ENCODE measurements at places on chromosomes 4 and X.

GRCh38 chr4:96375367-96375766 lies 535.5 kb downstream of the PDHA2 start:
- DNase-seq = no peak

- DNase-seq = peak; percentile 74
Observed at GRCh38 chrX:129875669-129876068, 30.3 kb upstream of the UTP14A start.

DNA sequence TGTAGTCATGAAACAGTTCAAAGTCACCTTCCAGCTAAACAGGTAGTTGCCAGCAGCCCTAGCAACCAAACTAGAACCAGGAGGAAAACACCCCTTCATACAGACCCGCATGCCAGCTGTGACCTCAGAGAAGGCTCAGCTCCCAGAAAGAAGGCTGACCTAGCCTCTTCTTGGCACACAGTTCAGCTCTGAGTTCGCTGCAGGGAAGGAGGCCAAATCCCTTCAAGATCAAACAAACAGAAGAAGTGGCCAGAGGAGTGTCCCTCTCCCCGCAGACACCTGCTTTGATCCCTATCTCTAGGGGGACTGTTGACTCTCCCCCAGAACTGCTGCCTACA lies 56.0 kb downstream of the HADH start:
- no peak for DNase-seq

GRCh38 chr4:164239976-164240375 lies 514.0 kb upstream of the SMIM31 start:
- DNase-seq = peak; percentile 77

GRCh38 chr4:924107-925096 lies 7.7 kb downstream of the GAK start:
- DNase-seq = peak; percentile 57

GRCh38 chrX:154827194-154828015 lies 7.1 kb downstream of the SMIM9 start:
- no peak for DNase-seq

- peak; percentile 57 for DNase-seq
Observed at GRCh38 chr4:155491336-155492120, 114.8 kb upstream of the MAP9 start.

DNA sequence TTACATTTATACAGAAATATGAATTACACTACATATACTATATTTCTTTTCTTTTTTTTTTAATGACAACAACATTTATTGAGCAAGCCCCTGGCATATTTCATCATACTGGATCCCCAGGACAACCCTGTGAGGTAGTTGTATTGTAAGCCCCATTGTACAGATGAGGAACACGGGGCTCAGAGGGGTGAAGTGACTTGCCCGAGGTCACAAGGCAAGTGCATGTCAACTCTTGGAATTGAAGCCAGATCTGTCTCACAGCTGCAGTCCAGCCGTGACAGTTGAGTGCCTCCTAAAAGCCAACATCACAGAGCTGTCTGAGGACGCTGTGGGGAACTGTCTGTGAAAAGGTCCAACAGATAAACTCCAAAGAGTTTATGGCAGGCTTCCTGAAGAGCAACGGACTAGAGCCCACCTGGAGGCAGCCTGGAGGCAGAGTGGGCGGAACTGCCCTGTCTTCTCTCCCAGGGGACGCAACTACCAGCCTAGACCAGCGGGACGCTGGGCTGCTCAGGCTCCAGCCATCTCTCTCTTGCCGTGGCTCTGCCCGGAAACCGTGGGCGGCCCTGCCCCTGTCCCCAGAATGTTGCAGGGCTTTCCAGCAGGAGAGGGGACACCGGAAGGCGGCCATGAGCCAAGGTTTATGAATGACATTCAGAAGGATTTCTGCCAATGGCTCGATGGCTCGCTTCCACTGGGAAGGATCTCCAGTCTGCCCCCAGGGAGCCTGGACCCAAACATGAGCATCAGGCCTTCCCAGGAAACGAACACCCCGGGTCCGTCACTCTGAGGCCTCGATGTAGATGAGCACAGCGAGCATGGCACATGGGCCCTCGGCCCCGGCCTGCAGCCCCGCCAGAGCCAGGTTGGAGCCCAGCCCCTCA lies 50.1 kb downstream of the CFAP299 start:
- no peak for DNase-seq

DNA sequence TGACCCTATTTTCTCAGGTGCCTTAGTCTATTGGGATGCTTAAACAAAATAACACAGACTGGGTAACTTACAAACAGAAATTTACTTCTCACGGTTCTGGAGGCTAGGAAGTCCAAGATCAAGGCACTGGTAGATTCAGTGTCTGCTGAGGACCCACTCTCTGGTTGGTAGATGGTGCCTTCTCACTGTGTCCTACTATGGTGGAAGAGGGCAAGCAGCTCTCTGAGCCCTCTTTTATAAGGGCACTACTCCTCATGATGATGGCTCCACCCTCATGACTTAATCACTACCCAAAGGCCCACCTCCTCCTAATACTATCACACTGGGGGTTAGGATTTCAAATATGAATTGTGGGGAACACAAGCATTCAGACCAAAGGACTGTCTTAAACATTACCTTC lies 11.8 kb downstream of the SMIM14 start:
- no peak for DNase-seq

- DNase-seq = no peak
Observed at GRCh38 chrX:50668860-50669259, 145.1 kb downstream of the SHROOM4 start.

DNA sequence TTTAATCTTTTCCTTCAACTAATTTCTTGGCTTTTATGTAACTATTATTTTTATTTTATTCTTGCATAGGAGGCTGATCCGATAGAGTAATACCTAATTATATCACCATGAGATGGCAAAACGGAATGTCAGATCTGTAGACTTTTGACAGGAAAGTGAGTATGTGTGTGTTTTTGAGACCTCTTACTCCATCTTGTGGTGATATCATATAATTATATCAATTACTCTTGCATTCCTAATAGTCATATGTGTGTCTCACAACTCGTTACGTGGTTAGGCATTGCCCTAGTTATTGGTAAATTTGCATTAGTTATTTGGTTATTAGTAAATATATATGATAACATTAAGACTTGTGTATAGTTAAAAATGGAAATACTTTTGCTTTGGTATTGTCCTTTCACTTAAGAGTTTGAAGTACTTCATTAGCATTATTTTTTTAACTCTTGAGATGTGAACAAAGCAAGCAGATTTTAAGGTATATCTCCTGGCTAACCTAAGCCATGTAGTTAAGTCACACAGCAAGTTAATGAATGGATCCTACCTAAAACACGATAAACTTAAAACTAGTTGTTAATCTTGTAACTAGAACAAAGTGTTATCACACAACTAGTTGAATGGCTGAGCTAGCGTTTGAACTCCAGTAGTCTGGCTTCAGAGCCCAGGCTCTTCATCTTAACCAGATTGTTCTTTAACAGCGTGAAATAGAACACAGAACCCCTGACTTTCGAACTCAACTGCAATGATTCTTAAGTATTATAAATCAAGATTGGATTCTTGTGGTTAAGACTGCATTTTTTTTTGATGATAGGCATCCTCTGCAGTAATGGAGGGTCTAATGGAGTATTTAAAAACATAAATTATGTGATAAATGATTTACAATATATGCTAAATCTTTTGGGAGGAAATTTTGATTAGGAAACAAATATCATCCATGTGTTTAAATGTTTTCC lies 67.1 kb downstream of the PGRMC2 start:
- DNase-seq = peak; percentile 84

DNA sequence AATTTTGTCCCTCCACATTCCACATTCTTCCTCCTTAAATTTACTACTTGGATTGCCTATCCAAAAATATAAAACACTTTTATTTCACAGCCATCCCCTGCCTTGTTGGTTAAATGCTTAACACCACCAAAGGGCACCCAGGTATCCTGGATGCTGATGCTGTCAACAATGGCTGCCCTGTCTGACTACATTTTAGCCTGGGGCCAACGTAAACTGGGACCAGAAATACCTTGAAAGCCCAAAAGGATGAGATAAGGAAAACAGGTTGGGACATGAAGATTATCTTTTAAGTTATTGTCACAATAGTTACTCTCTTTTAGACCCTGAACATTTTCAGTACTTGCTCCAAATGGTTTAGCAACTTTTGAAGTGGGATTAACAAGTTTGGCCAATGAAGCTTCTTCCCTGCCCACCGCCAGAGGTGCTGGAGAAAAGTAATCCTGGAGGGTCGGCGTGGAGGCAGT lies 775 bp upstream of the YIPF6 start:
- peak; percentile 11 for DNase-seq

GRCh38 chrX:70455366-70456202 lies 10.9 kb downstream of the DLG3 start:
- no peak for DNase-seq

DNA sequence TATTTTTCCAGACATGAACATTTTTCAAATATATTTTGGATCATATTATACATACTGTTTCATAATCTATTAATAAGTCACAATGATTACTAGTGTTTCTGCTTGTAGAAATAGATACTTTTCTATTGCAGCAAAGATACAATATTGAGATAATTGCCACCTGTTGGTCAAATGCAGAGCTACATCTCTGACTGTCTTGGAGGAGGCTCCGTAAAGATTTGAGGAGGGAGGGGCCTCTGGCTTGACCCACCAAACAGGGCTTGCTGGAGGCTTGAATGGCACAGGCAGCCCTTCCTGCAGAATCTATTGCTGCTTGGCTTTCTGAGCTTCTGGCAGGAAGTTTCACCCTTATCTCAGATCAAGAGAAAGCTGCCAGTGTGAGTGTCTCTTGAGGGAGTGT lies 99.3 kb upstream of the ARMCX2 start:
- peak; percentile 43 for DNase-seq

DNA sequence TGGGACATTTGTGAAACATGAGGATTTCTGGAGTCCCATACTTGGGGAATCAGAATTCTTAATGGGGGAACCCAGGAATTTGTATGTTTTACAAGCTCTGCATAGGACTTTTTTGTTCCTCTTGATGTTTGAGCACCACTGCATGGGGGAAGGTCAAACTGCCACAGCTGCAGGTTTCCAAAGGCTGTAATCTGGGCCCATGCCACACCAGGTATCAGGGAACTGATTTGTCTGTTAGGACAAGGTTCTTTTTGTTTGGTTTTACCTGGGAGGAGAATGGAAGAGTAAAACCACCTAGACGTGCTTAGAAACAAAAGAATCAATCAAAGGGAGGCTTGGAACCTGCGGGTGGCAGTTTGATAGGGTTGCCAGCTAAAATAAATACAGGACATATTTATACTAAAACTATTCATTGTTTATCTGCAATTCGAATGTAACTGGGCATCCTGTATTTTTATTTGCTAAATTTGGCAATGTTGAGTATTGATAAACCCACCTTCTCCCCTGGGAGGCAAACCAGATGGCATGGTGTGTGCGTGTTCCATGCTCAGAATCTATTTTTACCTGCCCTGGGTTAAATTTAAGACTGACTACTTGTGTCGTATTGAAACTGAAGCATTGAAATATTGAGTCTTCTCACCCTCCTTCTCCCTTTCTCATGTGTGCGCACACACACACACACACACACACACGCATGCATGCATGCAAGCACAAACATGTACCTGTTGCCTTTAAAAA lies 63.7 kb downstream of the TMEM164 start:
- no peak for DNase-seq

DNA sequence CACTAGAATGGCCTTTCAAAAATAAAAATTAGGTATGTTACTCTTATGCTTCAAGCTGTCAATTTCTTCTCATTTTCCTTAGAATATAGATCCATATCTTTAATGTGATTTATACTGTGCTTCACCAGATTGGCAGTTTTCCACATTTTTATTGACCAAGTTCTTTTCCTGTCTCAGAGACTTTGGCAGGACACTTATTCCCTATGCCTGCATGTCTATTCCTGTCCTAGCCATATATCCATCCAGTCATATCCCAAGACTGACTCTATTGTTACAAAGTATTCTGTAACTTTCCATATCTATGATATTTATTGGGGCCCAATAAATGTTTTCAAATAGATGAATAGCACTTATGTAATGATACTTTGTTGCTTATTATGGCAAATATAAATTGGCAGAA lies 450.7 kb downstream of the GASK1B start:
- DNase-seq = no peak

- DNase-seq = no peak
Observed at GRCh38 chr4:15742083-15742582, 36.0 kb upstream of the CD38 start.

DNA sequence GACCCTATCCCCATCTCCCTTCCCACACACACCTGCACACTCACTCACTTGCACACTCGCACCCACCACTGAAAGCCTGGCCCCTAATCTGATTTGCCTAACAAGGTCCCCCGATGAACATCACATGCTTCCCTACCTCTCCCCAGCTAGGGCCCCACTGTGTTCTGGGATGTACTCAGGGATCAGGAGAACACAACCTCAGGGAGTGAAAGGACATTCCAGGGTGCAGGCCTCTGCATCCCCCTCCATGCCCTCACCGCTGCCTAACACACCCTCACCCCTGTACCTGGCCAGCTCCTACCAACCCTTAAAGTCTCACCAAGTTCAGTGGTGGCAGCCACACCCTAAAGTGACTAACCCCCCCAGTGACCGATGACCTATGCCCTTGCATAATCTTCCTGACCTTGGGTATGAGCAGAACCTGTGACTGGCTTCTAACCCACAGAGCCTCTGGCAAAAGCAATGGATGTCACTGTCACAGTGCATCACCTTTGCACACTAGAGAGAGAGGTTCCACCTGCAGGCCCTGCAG lies 2.4 kb upstream of the AFAP1 start:
- no peak for DNase-seq

- DNase-seq = no peak
Observed at GRCh38 chr4:66640233-66640990, 904.9 kb downstream of the CENPC start.

DNA sequence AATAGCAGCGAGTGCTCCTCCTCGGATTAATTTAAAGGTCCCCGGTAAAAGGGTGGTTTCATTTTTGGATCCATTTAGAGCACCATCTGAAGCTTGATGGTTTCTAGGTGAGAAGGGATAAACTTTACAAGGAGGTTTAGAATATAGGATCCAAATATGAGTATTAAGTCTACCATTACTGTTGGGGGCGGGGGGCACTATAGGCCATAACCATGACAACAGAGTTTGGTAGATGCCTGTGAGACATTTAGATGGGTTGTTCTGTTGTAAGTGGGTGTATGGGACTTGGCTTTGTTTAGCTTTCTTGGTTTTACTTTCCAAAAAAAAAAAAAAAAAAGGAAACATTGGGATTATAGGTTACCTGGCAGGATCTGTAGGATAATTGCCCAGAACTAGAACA lies 92.7 kb downstream of the TENT5D start:
- DNase-seq = no peak

DNA sequence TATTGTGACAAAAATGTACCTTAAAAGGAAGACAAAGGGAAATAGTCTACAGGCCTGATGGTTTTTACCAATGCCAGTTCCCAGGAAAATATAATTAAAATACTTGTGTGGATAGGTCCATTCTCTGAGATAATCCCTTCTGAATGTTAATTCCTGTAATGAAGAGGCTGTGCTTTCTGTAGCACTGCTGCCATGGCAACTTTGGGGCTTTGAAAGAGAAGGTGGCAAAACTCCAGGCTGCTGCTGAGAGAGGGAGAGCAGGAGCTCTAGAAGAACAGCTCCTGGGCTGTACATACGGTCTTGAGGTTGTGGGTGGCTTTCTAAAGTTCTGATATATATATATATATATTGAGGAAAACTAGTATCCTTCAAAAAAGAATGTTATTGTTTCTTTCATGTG lies 125.4 kb downstream of the PDLIM5 start:
- DNase-seq = peak; percentile 77

- peak; percentile 38 for DNase-seq
Observed at GRCh38 chrX:12770440-12770839, 20.8 kb upstream of the PRPS2 start.

Measured in iris pigment epithelial cell (primary cell).